Panc1 (cell line): ENCODE measurements at places on chromosomes 2 and 18. TPM values are rescaled to one million over a fixed set of nuclear protein-coding genes. Genes with fewer than 3 reads are reported as not detected.

CAPN14 gene
- 0.05 TPM for total RNA-seq

UGT1A10 gene
- not detected for total RNA-seq

STAT1 gene
- 73.4 TPM for total RNA-seq

VSNL1 gene
- not detected for total RNA-seq

KCNG2 gene
- total RNA-seq, result not detected

SERPINB10 gene
- not detected for total RNA-seq

ANO7 gene
- total RNA-seq, result 6.9 TPM

DSG4 gene
- not detected for total RNA-seq
